ENCODE measurements at places on chromosomes 3 and 15.

- no peak for DNase-seq
These were observed 415.2 kb upstream of the FRG2C start for GRCh38 chr3:75248974-75249373.

DNA sequence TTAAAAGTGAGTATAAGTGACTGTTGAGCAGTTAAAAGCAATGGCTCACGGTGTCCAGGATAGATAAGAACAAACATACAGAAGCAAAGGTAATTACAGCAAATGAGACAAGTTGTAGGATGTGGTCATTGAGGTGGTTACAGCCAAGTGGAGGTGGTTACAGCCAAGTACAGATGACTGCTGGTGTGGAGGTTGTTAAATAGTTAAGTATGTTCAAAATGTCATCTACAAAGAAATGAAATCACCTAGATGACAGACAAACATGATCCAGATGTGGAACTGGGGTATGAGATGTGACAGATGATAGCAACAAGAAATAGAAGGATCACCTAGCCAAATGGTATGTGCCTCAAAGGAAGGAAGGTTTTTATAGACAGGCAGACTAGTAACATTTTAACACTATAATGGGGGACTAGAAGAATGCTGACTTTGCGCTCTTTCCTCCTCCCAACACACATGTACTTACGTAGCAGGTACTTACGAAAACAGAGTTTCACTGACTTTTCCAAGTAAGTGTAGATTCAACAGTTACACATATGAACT lies 6.8 kb upstream of the ANKRD28 start:
- DNase-seq, result no peak

- no peak for DNase-seq
These were observed 48.5 kb upstream of the TSPAN3 start for GRCh38 chr15:77119446-77119845.

GRCh38 chr15:85383470-85384148 lies 3.2 kb downstream of the AKAP13 start:
- DNase-seq, result no peak

- no peak for DNase-seq
These were observed 143.4 kb downstream of the CHSY1 start for GRCh38 chr15:101108461-101108775.

- no peak for DNase-seq
These were observed 2.4 kb upstream of the STT3B start for GRCh38 chr3:31530039-31530959.

DNA sequence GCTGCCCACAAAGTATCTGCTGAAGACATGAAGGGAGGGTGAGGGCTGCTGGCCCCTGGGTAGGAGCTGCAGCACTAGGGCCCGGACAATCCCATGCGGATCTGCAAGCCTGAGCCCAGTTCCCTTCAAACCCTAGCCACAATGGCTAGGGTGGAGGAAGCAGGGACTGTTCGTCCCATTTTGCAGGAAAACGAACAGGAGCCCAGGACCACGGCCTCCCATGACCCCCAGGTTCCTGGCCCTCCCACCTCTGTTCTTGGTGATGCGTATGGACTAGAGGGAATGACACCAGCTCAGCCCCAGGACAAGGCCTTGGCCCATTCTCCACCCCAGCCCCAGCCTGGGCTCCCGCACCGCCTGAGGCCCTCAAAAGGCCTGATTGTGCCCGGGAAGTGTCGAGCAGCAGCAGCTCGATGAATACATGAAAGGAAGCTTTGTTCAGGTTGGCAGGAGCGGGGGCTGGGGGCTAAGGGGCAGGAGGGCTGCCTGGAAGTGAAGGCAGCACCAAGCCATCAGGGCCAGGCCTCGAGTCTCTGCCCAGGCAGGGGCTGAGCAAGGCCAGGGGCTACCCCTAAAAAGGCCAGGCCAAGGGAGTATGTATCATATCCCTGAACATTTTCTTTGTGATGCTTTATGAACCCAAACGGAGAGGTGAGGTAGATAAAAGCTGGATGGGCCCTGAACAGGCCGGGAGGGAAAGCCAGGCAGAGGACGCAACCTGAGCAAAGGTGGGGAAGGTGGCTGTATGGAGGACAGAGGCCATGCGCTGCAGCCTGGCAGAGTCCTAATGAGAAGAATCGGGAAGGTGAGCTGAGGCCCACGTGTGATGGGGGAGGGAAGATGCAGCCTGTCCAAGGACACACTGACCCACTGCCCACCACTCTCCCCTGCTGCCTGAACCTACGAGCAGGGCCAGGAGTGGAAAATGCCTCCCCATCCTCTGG lies 12.2 kb downstream of the SEMA7A start:
- no peak for DNase-seq

Data from EL (cell line).